ENCODE measurements at places on chromosomes 7 and 10.
A peak's percentile ranks its signal among the peaks of the same experiment; 100 is the strongest.

- DNase-seq = no peak
Observed at GRCh38 chr10:87579563-87579962, 74.9 kb downstream of the MINPP1 start.

- DNase-seq = no peak
Observed at GRCh38 chr7:147579148-147579547, 1011.4 kb upstream of the C7orf33 start.

DNA sequence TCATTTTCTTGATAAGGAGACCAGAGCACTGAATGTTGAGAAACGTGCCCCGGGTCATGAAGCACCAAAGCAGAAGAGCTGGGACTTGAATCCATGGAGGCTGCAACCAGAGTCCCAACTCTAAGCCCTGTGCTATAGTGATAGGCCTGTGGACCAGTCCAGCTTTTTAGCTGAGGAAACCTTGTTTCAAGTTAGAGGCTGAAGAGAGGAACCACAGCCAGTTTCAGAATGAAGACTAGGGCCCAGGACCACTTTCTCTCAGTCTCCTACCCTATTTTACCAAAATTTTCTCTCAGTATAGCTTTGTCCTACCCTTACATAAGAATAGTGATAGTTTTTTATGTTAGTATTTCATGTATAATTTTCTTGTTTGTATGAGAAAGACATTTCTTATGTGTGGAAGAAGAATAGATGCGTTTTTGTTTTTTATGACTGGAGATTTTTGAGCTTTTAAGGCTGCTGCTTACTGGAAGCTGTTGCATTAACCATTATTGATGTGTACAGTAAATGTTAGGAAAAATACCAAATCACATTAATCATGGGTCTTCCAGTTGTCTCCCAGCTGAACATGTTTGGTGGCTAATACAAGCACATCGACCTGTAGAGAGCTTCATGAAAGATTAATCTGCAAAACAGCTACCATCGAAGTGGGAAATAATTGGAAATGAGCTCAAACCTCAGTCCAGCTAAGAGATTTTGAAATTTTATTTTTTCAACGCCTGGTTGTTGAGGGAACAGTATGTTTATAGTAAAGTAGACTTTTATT is 45.0 kb upstream of the CSTF2T start:
- DNase-seq = no peak

DNA sequence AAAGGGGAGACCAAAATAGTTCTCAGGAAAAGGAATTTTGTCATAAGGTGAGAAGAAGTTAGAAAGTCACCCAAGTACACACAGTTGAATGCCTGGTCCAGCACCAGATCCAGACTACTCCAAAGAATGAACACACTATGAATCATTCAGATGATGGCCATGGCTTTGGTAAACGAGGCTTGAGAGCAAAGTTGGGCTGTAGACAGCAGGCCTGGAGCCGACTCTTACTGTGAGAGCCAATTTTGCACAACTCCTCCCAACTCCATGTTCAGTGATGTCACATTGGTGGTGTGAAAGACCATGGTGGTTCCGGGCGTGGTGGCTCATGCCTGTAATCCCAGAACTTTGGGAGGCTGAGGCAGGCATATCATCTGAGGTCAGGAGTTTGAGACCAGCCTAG is 131.6 kb downstream of the PKD1L1 start:
- DNase-seq = no peak

- DNase-seq = no peak
Observed at GRCh38 chr7:4884164-4884563, 648 bp upstream of the RADIL start.

- DNase-seq = peak; percentile 74
Observed at GRCh38 chr7:107939573-107940489, 48.8 kb downstream of the DLD start.

- DNase-seq = no peak
Observed at GRCh38 chr7:52695973-52696595, 339.3 kb upstream of the POM121L12 start.

- DNase-seq = no peak
Observed at GRCh38 chr10:99364125-99364524, 35.0 kb downstream of the CNNM1 start.

DNA sequence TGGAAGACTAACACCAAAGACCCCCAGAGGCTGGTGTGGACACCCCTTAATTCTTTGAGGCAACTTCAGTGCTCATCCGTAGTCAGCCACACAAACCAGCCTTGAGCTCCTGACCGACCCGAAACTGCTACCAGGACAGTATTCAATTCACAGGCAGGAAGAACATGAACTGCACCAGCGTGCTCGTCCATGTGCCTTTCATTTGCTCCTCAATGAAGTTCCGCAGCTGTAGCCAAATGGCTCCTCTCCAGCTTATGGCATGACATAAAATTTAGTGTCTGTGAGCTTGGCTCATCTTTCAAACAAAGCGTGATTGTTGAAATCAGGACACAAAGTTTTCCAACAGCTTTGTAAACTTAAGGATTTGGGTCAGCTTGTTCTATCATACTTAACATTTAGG is 144.1 kb upstream of the FAM171A1 start:
- DNase-seq = no peak

DNA sequence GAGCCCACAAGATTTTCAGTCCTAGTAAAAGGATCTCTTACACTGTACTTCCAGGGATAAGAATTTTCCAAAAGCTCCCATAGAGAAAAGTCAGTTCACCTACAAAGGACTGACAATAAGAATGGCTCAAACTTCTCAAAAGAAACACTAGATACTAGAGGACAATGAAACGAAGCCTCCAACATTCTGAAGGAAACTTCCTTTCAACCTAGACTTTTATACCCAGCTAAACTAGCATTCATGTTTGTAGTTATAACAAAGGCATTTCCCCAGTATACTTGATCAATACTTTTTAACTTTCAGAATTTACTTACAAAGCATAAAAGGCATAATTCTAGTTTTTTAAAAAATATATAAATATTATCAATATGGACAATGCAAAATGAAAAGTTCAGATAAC is 41.0 kb upstream of the DNAAF5 start:
- DNase-seq = no peak

DNA sequence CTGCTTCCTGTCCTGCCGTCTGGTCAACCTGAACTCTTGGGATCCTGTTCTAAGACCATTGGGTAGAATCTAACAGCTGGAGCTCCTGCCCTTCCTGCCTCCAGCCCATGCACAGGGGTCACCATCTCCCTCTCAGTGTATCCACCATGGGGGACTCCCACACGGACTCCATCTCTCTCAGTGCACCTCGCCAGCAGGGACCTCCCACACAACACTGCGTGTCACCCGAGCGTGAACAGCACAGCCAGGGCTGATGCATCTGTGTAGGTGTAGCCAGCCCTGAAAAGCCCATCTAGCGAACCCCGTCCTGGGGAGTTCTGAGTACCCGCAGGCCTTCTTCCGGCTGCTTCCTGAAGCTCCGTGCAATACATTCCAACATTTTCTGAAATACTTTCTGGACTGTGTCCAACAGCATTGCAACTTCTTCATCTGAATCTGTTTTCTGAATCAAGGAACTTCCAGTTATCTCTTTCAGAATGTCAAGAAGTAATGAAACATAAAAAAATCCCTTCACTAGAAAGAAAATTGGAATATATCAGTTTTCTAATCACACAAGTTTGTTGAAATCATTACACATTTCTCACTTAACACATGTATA is 52.5 kb downstream of the NCAPG2 start:
- DNase-seq = no peak

DNA sequence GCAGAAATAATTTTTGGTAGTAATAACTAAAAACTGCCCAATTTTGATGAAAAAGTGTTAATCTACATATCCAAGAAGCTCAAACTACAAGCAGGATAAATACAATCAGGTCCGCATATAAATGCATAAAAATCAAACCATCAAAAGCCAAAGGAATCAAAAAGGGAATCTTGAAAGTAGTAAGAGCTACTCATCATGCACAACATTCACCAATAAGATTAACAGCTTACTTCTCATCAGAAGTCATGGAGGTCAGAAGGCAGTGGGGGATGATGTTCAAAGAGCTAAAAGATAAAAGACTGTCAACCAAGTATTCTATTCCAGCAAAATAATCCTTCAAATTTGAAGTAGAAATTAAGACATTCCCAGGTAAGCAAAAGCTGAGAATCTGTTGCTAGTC is 76.4 kb downstream of the CRPPA start:
- no peak for DNase-seq

GRCh38 chr7:35249537-35249907 is 4.4 kb downstream of the TBX20 start:
- no peak for DNase-seq

GRCh38 chr10:45593938-45594275 is 78.7 kb downstream of the ZFAND4 start:
- no peak for DNase-seq

DNA sequence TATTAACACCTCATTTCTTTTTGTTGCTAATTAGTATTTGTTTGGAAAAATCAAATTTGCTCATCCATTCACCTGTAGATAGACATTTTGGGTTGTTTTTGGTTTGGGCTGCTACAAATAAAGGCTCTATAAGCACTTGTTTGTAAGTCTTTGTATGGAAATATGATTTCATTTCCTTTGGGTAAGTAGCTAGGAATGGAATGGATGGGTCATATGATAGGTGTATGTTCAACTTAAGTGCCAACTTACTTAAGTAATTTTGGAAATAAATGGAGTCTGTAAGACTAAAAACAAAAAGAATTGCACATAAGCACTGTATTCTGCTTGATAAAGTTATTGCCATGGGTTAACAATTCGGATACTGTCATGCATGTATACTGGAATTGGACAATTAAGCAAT is 157.7 kb upstream of the NAMPT start:
- no peak for DNase-seq

DNA sequence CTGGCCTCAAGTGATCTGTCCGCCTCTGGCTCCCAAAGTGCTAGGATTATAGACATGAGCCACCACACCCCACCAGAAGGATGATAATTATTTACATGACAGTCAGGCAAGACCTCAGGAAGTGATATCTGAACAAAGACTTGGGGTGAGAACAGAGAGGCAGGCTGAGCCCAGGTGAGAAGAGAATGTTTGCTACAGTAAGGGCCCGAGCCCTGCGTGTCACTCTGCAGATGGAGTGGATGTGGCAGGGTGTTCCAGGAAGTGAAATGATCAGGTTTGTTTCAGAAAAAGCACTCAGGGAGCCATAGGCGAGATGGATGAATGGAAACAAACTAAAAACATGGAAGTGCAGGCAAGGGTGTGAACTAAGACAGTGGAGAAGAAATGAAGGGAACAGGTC is 22.2 kb downstream of the SFMBT2 start:
- no peak for DNase-seq

- no peak for DNase-seq
Observed at GRCh38 chr7:94787285-94787684, 120.1 kb upstream of the PPP1R9A start.
